ENCODE measurements at places on chromosomes 3 and 15. TPM values are rescaled to one million over a fixed set of nuclear protein-coding genes. Genes with fewer than 3 reads are reported as not detected.
A peak's percentile ranks its signal among the peaks of the same experiment; 100 is the strongest.

GRCh38 chr15:86837294-86838061, 757.8 kb downstream of the AGBL1 start:
- DNase-seq, result no peak

DNA sequence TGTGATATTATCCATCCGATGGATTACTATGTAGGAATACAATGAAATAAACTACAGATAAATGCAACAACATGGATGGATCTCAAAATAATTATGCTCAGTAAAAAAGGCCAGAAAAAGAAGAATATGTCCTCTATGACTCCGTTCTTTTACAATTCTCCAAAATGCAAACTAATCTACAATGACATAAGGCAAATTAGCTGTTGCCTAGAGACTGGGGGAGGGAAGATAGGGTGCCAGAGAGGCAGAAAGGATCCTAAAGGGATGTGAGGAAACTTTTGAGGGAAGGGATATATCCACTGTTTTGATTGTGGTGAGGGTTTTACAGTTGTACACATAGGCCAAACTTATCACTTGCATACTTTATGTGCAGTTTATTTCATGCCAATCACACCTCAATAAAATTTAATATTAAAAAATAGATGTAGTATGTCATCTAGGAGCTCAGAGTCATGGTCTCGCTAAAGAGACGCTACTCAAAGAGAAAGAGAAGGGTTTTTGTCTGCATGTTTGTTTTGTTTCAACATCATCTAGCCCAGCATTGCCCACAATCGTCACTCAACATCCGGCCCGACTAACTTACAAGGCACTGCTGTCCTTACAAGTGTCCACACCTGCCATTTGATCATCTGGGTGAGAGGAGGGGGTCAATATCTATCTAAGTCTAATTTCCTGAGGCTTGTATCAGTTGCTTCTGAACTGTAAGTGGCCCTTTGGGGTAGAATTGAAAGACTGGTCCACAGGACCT, 29.5 kb downstream of the HES1 start:
- DNase-seq, result no peak

DNA sequence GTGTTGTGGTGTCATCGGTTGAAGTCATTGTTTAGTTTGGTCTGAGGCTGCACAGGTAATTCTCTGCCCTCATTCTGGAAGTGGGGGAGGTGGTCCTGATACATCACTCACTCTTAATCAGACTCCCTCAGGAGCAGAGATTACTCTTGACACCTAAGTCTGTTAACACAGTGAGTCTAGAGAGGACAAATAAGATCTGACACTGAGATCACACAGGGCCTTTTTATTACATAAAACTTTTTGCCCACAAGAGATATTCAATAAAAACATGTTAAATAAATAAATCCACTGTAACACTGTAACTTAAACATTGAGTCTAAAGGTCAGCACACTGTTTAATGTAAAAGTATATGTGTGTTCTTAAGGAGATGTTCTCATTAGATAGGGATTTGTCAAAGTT, 57.1 kb upstream of the MBNL1 start:
- no peak for DNase-seq

DNA sequence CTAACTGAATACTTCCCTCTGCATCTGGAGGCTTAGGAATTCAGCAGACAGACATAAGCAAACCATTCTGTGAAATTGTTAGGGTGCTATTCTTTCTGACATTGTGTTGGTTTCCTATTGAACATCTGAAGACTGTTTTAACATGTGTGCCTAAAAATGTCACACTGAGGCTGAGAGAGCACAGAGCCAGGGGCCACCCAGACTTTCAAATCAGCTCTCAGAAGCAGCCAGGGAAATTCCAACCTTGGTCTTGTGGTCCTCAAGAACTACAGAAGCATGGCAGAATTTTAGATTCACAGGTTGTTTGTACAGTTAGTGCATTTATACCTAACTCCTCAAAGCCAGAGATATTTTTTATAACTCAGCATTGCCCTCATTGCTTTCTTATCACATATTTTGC, 929.2 kb upstream of the CFAP20DC start:
- no peak for DNase-seq

DNA sequence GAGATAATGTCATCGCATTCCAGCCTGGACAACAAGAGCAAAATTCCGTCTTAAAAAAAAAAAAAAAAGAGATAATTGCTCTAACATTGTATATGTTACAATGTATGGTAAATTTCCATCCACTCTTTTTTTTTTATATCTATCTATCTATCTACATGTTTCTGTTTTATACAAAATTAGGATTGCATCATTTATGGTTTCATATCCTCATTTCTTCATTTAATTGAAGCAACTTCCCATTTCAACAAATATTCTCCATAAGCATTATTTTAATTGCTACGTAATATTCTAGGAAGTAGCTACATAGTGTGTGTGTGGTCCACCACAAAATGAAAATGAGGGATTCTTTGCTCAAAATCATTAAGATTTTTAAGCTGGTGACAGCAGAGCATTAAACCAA, 18.4 kb downstream of the RBP1 start:
- DNase-seq, result no peak

DNA sequence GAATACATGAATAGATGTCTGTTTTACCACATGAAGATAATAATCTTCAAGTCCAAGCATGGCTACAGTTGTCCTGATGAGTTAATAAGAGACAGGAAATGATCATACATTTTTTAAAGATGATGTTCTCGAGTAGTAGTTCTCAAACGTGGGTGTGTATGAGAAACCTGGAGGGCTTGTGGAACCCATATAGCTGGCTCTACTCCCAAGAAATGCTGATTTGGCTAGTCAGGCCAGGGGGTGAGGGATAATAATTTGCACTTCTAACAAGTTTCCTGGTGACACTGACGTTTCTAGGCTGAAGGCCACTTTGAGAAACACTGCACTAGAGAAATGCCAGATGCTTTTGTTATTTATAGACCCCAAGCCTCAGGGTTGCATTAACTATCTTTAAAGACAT, 37.0 kb downstream of the ROPN1B start:
- no peak for DNase-seq

DNA sequence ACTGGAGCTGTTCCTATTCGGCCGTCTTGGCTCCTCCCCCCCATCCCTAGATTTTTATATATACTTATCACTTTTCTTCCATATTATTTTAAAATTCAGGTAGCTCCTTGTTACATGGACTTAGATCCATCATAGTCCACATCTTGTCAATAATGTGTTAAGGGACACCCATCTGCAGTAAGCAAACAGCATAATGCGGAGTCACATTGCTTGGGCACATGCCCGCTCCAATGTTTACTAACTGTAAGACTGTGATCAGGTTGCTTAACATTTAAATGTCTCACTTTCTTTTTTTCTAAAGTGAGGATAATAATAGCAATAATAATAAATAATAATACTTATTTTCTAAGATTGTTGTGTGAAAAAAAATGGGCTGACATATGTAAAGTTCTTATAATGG, 303.2 kb upstream of the SOX14 start:
- DNase-seq, result no peak

DNA sequence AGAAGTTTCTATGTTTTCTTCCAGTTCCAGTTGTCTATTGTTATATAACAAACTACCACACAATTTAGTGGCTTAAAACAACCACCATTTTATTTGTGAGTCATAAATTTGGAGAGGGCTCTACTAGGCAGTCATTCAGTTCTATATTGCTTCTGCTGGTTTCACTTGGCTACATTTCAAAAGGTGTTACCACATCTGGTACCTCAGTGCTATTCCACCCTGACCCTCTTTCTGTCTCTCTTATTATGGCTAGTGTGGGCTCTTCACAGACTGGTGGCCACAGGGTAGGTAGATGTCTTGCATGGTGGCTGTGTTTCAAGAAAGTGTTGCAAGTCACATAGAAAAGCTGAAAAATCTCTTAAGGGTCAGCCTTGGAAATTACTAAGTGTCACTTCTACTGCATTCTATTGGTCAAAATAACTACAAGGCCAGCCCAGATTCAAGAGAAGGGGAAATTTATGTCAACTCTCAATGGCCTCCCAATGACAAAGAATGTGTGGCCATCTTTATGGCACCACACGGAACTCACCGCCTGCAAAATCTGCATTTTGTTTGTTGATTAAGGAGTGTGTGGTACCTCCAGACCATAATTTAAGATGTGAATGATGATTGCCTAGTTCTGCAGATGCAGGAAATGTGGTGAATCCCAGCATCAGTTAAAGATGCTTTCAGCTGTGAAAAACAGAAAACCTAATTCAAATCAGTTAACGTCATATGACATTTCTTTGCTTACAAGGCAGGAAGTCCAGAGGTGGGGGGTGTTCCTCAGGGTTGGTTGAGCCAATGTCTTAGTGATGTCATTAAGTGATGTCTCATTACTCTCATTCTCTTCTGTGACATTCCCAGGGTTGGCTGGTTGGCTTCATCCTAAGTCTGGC, 105.8 kb upstream of the RASGRP1 start:
- no peak for DNase-seq

- DNase-seq, result no peak
Measured at GRCh38 chr3:122964811-122965210, 62.8 kb downstream of the SEMA5B start.

GRCh38 chr15:74752531-74752930, 3.9 kb downstream of the CYP1A2 start:
- no peak for DNase-seq

The SYNPR gene
- 0.17 TPM for total RNA-seq

DNA sequence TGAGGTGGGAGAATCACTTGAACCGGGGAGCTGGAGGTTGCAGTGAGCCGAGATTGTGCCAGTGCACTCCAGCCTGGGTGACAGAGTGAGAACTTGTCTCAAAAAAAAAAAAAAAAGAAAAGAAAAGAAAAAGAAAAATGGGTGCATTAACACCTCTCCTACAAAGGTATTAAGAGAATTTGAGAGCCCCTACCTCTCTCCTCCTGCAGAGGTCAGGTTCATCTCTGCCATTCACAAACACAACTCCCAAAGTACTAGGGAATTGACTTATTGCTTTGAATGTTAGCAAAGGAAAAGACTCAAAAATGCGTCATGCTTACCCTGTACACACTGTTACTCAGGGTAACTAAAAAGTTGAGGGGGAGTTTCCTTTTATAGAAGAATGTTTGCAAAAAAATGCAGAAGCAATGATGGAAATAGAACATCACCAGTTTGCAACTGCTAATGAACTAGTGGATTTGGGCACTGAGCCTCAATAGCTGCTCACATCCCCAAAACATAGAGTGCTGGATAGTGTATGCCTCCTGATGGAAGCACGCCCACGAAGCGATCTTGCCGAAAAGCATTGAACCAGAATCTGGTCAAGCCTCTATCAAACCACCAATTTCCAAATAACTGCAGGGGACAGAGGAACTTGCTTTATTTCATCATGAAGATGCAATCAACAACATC, 15.5 kb upstream of the LYZL4 start:
- DNase-seq, result no peak

The HTR3E gene
- not detected for total RNA-seq

The CLDN1 gene
- not detected for total RNA-seq

The GP9 gene
- total RNA-seq, result 0.50 TPM

The ADGRG7 gene
- not detected for total RNA-seq

DNA sequence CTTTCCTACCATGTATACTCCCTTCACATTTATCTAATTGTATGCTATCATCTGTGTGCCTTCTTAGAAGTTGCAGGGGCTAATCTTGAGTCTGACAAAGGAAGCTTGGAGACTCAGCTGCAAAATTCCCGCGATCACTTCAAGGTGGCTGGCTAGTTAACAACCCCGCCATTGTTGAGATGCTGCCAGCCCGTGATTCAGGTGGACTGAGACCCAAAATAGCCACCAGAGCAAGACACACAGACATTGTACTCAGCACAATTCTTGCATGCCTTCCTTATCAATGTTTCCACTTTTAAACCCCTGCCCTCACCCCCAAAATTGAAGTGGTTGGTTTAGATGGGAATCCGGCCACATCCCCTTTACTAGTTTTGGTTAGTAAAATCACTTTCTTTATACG, 225.8 kb upstream of the ZNF717 start:
- no peak for DNase-seq

- DNase-seq, result no peak
Measured at GRCh38 chr3:172082269-172082668, 42.9 kb downstream of the FNDC3B start.

GRCh38 chr3:136294176-136294575, 44.0 kb downstream of the PCCB start:
- no peak for DNase-seq

DNA sequence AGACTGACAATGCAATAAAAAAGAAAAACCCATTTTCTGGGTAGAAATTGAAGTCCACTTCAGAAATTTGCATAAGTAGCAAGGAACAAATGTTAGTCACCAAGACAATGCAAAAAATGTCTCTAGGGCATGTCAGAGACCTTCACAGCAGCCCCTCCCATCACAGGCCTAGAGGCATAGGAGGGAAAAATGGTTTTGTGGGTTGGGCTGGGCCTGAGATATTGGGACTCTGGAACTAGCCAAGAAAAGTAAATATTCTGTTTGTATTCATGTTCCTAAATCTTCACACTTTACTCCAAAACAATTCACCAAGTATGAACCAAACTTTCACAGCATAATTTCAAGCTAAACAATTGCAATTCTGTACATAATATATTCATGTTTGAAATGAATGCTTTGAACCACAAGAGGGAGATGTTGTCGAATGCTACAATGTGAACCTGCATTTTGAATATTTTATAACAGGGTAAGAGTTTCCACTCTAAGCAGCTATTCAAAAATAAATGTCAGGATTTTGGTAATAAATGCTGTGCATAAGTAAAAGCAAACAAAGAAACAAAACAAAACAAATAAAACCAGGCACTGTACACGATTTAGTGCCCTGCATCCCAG, 429.2 kb downstream of the OTOL1 start:
- no peak for DNase-seq

- DNase-seq, result peak; percentile 95
Measured at GRCh38 chr3:188153437-188154013, 432 bp upstream of the LPP start.

- DNase-seq, result no peak
Measured at GRCh38 chr3:3443482-3443881, 264.0 kb upstream of the CRBN start.

- DNase-seq, result no peak
Measured at GRCh38 chr15:80588801-80589200, 106.3 kb upstream of the ABHD17C start.

The MEIS2 gene
- total RNA-seq, result 66.4 TPM

DNA sequence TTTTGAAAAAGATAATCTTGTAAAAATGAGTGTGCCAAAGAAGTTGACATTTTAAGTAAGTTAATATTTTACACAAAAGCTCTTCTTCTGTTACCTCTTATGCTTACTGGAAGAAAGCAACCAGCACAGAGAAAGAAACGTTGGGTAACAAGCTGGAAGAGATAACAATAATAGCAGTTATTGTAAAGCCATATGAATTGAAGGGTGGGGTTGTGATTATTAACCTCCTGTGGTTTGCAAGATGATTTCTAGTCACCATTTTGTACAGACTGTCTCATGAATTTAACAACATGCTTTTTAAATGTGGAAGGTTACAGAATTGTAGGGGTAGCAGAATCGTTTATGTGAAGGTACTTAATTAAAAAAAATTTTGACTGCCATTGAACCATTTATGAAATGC, 9.2 kb downstream of the RAP2B start:
- no peak for DNase-seq

GRCh38 chr3:129120254-129121004, 1.2 kb downstream of the RAB43 start:
- DNase-seq, result peak; percentile 98

GRCh38 chr15:69703532-69704187, 251.0 kb downstream of the RPLP1 start:
- no peak for DNase-seq

GRCh38 chr3:147422196-147422595, 13.0 kb downstream of the ZIC1 start:
- no peak for DNase-seq

GRCh38 chr3:55716611-55717225, 229.6 kb upstream of the WNT5A start:
- DNase-seq, result peak; percentile 85

- DNase-seq, result no peak
Measured at GRCh38 chr3:184148076-184148475, 7.1 kb upstream of the DVL3 start.

The ZNF385D gene
- 11.2 TPM for total RNA-seq
